ENCODE measurements at places on chromosomes 5 and 9.

DNA sequence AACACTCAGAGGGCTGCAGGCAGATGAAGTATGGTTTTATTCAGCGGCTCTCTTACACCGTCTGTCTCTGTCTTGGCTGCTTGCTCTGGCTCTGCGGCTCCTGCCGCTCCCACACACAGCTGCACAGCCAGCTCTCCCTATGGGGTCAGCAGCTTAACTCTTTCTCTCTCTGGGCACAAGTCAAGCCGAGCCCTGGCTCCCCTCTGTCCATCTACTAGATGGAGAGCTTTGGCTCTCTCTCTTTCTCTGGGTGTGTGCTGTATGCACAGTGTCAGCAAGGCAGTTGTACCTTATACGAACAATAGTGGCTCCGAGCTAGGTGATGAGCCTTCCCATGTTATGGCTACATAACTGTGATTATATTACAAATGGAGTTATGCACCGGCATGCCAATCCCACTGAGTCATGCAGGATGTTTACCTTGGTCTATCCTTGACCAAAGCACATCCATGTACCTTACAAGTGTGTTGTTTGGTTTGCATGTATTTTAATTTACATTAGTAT lies 19.3 kb upstream of the PPP2CA start:
- no peak for DNase-seq

- DNase-seq: no peak
Observed at GRCh38 chr9:134984372-134985265, 66.9 kb upstream of the FCN1 start.

DNA sequence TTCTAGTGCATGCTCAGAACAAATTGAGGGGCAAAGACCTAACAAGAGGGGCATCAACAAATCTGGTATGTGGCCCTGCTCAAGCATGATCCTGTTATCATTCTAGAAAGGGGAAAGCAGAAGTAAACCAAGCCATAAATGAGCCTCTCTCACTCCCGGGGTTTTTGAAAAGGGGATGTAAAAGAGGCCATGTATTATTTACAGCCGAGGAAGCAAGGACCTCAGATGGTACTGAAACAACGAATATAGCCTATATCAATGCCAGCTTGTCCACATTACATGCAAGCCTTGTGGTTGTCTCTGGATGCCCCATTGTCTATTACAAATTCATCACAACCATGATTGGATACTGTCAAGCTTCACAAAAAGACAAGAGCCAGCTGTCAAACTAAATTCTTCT lies 211.3 kb downstream of the DCP2 start:
- no peak for DNase-seq

- peak; percentile 41 for DNase-seq
Observed at GRCh38 chr9:116494815-116495634, 192.1 kb upstream of the TRIM32 start.

DNA sequence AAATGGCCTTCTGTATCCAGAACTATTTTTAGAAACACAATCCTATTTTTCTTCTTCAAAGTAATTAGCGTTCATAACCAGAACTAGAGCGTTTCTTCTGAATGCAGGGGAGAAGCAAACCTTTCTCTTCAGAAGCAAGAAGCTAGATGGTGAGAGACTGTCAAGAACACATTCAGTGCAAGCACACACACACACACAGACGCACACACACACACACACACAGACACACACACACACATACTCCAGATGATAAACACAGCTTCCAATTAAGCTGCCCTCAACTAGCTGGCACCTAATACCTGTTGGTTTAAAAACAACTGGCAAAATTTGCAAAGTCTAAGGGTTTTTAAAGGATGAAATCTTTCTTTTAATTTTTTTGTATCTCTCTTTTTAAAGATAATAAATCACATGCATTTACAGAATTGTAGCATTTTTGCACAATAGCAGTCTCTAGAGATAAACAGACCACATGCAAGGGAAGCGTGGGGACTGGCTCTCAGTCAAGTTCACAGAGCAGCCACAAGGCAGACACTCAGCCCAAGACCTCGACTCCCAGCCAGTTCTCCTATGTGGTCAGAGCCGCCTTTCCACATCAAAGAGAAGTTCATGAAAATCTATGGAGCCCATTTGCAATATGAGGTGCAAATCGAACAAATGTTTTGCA lies 138.5 kb downstream of the TTLL11 start:
- no peak for DNase-seq

GRCh38 chr5:139569270-139569955 lies 8.3 kb downstream of the UBE2D2 start:
- no peak for DNase-seq

DNA sequence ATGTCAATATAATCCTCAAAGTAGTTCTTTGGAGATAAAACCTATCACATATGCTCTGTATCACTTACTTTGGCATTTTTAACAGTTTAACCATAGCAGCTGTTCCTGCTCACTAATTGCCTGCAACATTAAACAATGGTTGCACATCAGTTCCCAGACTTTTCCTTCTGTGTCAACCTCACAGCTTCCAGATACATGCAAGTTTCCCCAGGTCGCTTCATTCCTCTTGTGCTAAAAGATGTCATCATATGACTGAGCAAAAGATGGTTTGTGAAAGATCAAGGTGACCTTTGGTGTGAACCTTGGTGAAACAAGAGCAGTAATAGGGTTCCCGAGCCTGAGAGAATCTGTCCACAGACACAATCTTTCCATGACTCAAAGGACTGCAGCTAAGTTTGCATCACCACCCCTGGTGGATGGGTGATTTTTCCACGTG lies 500.4 kb upstream of the PAPPA start:
- no peak for DNase-seq

- DNase-seq: no peak
Observed at GRCh38 chr9:92480291-92480771, 2.0 kb downstream of the ASPN start.

DNA sequence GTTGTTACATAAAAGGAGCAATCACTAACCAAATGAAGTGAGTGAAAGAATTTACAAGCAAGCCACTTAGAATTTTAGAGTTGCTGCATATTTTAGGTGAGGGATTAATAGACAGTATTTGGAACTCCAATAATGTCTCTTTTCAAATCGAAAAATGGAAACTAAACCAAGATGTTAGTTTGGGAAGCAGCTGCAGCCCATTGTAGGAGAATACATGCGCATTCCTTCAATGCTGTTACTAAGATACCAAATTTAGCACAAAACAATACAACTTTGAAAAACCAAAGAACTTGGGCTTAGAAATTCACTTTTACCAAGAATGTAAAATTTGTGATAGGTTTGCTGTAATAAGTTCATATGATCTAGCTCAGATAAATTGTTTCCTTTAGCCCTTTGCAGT lies 411.8 kb upstream of the CDH6 start:
- no peak for DNase-seq

DNA sequence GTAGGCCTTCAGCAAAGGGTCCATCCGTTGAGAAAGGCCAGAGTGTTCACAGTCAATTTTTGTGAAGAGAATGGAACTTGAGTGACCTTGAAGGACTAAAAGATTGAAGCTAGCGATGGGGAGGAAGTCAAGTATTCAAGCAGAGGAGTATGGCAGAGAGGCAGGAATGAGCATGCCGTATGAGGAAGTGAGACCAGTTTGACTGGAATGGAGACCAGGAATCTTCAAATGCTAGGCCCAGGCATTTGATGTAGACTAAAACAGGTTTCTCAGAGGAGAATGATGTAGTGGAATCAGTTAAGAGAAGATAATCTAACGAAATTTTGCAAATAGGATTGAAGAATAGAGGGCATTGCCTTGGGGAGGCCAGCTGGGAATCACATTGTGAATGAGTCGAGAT lies 90.4 kb upstream of the SEMA6A start:
- DNase-seq: no peak
